ENCODE measurements at places on chromosomes 5 and 9. TPM values are rescaled to one million over a fixed set of nuclear protein-coding genes. Genes with fewer than 3 reads are reported as not detected.

GRCh38 chr5:168300326-168301182, 9.1 kb downstream of the WWC1 start:
- H3K4me1 ChIP-seq, result no peaks in the 10 kb centered on the region
- no peak overlapping the region for H3K4me3 ChIP-seq
- H3K36me3 ChIP-seq, result no peaks in the 10 kb centered on the region
- H3K27me3 ChIP-seq, result no peaks in the 10 kb centered on the region
- no peak for DNase-seq

The CARD9 gene
- 1.4 TPM for total RNA-seq

The FAM153A gene
- total RNA-seq, result 1.5 TPM

The SLC1A3 gene
- 67.4 TPM for total RNA-seq

The TAF11L5 gene
- not detected for total RNA-seq
